ENCODE measurements at places on chromosomes 6 and 20. TPM values are rescaled to one million over a fixed set of nuclear protein-coding genes. Genes with fewer than 3 reads are reported as not detected.

The MAVS gene
- total RNA-seq, result 12.0 TPM

The BMP7 gene
- not detected for total RNA-seq

The MAS1 gene
- not detected for total RNA-seq

The ISM1 gene
- total RNA-seq, result 0.06 TPM

The JPH2 gene
- total RNA-seq, result 0.63 TPM

The GUCA1A gene
- total RNA-seq, result not detected

The NRN1 gene
- total RNA-seq, result 28.7 TPM

The MATN4 gene
- total RNA-seq, result 0.06 TPM

The BPIFA1 gene
- total RNA-seq, result not detected

The HMGCLL1 gene
- total RNA-seq, result not detected

The PLCB4 gene
- 11.9 TPM for total RNA-seq

The NR2E1 gene
- total RNA-seq, result not detected

The FLOT1 gene
- total RNA-seq, result 94.0 TPM

The MOG gene
- total RNA-seq, result not detected

The HLA-DRA gene
- 2.9 TPM for total RNA-seq

The BACH2 gene
- 0.16 TPM for total RNA-seq

The SIRPG gene
- total RNA-seq, result not detected

The FNDC1 gene
- total RNA-seq, result under 0.01 TPM

The LYRM4 gene
- 16.5 TPM for total RNA-seq

The VGLL2 gene
- total RNA-seq, result not detected

The WFDC10B gene
- total RNA-seq, result not detected

The C20orf173 gene
- total RNA-seq, result not detected

The CALHM4 gene
- total RNA-seq, result 0.25 TPM

The PPP1R16B gene
- total RNA-seq, result 184 TPM

The ZNF831 gene
- total RNA-seq, result not detected

Measured in bladder microvascular endothelial cell (primary cell).